ENCODE measurements at places on chromosomes 1 and 21.

- no peak for DNase-seq
These were observed 10.1 kb upstream of the GPR153 start for GRCh38 chr1:6271006-6271405.

DNA sequence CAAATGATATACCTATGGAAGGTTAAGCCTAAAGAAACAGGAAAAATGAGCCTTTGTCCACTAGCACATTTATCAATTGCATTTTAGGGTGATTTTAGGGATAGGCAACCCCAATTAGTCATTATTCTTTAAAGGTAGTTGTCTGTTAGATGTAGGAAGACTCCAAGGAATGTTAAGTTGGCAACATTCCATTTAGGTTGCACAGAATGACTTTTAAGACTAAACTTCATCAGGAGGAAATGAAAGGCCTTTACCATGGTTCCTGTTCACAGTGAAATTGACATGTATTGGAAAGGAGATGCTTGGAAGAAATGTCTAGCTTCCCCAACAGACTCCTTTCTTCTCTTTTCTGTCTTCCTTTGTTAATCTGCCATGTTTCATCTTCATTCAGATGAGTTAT, 1.6 kb upstream of the APOBEC4 start:
- DNase-seq, result no peak

- DNase-seq, result peak; percentile 50
These were observed 88.6 kb downstream of the NUF2 start for GRCh38 chr1:163410073-163410999.

- no peak for DNase-seq
These were observed 214.1 kb upstream of the USP24 start for GRCh38 chr1:55428944-55429931.

GRCh38 chr1:205918955-205919746, 24.1 kb downstream of the SLC26A9 start:
- DNase-seq, result peak; percentile 90

GRCh38 chr1:221805121-221805520, 63.2 kb upstream of the DUSP10 start:
- DNase-seq, result no peak

DNA sequence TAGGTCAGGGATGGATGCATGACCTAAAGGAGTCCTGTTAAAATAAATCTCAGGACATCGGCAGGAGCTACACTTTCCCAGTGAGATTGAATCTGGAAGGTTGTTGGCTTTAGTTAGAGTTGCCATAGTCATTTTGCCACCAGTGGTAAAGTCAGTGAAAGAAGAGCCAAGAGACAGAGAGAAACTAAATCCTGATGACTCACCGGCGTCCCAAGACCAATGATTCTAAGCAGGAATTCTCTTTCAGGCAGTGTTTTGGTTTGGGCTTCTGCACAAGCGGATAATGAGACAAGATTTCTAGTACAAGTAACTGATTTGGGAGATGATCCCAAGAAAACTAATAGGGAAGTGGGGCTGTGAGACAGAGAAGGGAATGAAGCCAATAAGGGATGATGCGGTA, 88.8 kb upstream of the ETS2 start:
- no peak for DNase-seq

GRCh38 chr1:24991697-24992096, 61.6 kb upstream of the RUNX3 start:
- DNase-seq, result no peak

DNA sequence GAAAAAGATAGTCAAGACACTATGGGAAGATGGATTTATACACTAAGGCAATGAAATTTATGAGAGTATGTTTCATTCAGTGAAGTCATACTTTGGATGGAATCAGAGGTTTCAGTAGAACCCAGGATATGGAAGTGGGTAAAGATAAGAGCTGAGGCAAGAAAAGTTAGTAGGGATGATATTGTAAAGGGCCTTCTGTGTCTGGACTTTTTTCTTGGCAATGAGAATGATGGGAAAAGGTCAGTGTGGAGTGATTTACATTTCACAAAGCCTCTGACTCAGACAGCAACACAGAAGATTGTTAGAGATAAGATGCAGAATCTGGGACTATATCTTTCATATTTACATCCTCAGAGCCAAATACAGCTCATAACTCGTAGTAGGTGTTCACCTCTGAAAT, 32.1 kb downstream of the SH3BGR start:
- DNase-seq, result no peak

GRCh38 chr1:177238967-177239366, 68.2 kb downstream of the BRINP2 start:
- no peak for DNase-seq

- DNase-seq, result no peak
These were observed 4.5 kb downstream of the RPS6KA1 start for GRCh38 chr1:26533951-26534509.

DNA sequence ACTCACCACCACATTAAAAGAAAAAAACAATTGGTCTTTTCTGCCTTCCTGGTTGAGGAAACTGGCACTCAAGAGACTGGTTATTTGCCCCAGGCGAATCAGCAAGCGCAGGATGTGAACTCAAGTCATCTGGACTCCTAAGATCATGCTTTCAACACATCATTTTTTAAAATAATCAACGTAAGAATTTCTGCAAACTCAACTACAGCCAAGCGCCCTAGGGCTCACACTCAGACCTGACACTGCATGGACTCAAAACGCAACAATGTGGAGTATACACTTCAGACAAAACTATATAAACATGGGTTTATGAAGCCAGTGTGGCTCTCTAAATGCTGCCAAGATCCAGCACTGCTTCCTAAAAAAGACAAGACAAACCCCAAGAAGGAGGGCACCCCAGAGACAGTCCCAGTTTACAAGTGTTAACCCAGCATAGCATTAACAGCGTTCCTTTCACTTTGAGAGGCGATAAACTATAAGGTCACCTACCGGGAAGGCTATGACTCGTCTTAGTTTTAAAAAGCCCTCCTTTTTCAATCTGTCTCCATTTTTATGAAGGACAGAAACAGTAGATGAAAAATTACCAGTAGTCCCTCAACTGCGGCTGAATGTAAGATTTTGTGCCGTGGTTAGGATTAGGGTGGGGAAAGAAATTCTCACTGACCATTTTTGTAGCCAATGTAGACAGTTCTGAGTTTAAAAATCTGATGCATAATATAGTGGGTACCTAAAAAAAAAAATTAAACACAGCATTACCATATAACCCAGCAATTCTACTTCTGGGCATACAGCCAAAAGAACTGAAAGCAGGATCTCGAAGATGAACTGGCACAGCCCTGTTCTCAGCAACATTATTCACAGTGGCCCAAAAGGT, 54.8 kb downstream of the SIPA1L2 start:
- no peak for DNase-seq

- no peak for DNase-seq
These were observed 63.5 kb downstream of the CCDC185 start for GRCh38 chr1:223456747-223457146.

DNA sequence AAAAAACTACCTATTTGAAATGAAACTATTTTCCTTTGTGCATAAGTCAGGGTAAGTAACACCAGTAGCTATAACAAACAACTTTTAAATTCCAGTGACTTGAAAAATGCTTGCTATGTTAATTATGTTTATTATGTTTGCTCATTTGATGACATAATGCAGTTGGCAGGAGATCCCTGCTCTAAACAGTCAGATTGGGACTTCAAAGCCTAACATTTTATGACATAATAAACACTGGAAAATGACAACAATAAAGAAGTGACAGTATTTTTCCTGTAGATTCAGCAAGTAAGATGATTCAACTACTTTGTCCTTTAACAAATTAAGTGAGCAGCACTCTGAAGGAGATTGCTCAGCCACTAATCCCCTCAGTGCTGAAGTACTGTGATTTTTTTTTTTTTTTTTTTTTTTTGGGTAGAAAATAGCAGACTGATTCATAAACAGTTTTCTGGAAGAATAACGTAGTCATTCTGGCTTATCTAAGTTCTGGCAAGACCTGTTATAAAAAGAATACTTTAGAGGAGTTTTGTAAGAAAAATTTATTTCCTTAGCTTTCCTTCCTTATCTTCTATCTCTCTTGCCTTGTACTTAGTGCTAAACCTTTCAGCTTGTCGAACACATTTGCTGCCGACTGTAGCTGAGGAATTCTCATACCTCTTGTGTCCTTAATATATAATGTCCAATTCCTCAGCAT, 207.2 kb downstream of the PTGER3 start:
- no peak for DNase-seq

DNA sequence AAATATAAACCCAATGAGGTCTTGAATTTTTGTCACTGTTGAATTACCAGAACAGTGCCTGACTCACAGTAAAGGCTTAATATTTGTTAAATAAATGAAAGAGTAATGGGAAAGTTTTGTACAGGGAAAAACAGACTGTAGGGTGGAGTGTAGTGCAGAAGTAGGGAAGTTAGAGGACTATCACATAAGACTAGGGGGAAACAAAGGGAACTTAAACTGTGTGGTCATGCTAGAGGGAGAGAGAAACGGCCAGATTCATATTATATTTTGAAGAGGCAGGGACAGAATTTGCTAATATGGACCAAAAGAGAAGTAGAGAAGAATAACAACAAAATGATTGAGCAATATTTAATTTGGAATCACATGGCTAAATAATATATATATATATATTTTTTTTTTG, 14.8 kb downstream of the CTSK start:
- no peak for DNase-seq

- DNase-seq, result no peak
These were observed 86.3 kb upstream of the CNIH3 start for GRCh38 chr1:224529844-224530243.

DNA sequence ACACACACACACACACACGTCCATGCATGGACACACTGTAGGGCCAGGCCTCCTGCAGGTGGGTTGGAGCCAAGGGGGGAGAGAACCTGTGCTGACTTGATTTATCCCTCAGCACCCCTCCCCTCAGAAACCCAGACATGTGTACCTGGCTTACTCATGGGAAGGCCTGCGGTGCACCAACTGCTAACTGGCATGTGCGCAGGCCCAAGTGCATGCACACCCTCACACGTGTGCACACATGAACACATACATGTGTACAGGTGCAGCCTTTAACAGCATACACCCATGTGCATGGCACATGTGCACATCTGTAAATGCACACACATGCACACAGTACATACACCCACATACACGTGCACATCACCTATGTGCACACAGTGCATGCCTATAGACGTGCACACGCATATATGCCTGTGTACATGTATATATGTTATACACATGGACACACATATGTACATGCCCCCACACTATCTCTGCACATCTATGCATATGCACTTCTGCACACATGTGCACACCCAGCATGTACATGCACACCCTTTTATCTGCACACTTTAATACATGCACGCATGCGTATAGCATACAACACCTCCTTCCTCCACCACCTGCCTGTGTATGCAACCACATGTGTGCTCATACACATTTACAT, 67.5 kb downstream of the TRIM11 start:
- DNase-seq, result no peak

DNA sequence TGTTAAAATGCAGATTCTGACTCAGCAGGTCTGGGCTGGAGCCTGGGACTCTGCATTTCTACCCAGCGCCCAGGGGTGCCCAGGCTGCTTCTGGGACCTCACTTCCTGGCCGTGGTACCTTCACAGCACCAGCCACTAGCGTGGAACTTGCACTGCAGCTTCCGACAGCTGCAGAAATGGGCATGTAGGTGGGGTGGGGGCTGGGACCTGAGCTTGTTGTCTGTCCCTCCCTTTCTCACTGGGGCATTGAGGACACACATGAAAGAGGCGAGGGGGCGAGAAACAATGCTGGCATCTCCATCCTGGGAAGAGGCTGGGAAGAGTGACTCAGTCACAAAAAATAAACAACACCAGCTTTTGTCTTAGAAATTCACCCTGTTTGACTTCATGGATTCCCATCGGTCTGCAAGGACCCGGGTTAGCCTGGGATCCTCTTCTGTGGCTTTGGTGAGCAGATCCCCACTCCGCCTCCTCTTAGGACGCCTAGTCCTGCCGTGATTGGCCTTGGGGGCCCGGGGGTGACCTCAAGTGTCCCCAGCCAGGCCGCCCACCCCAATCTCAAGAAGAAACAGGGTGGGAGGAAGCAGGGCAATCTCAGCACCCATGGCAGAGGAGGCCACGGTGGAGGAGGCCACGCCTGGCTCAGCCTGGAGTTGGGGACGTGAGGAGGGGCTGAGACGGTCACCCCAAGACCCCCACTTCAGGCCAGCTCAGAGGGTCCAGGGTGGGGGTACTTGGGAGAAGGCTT, 29.9 kb upstream of the POFUT2 start:
- no peak for DNase-seq

- DNase-seq, result no peak
These were observed 32.8 kb downstream of the EPRS1 start for GRCh38 chr1:220013497-220013896.

DNA sequence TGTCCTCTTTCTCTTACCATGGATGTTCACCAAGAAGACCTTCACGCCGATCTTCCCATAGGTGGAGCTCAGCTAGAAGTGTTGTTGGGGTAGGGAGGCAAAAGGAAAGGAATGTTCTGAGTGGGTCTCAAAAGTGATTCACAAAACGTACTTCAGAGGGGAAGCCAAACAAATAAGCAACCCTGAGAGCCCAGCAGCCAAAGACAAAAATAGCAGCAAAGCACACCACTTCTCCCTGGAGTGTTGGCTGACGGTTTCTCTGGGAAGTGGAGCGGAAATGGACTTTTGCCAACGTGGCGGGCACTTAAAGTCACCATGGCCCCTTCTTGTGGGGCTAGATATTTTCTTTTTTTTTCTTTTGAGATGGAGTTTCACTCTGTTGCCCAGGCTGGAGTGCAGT, 23.1 kb downstream of the SLC26A9 start:
- DNase-seq, result peak; percentile 48

DNA sequence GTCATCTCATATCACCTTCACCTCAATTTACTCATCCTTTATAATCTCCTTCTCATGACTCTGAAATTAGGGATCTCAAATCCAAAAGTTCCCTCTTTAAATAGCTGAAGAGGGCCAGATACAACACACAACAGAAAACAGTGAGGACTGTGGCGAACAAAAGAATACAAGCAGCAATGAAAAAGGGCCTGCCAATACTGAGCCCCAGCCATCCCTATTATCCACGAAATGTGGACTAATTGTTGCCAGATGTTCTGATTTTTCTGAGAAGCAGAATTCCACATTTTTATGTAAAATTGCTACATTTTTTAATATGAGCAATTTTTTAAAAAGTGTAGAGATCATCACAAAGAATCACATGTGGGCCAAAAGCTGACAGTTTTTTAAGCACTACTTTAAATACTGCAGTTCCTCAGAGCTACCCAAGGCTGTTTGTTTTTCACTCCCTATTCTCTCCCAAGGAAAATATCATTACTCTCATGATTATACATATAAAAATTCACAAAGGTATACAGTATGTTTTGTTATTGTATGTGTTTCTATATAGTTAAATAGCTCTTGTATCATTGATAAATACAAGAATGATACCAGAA, 90.0 kb downstream of the ASH1L start:
- peak; percentile 55 for DNase-seq

DNA sequence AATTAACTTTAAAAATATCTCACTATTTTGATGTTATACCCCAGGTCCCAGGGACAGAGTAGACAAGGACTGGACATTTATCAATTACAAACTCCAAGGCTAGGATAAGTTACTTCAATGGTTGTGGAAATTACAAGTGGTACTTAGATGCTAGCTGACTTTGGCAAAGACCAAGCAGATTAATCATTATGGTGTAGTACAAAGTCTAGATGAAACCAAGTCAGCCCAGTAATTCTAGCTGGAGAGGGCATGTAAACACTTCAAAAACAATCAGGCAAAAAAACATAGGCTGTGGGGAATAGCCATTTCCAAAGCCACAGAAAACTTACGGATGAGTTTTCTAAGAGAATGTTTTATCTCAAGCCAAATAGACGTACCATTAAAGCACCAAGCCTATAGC, 124.5 kb downstream of the TSEN15 start:
- no peak for DNase-seq

All from globus pallidus (tissue), 1 donor.